ENCODE measurements at places on chromosomes 1 and 21.

GRCh38 chr1:61230523-61230922 is 148.2 kb downstream of the NFIA start:
- DNase-seq = no peak

DNA sequence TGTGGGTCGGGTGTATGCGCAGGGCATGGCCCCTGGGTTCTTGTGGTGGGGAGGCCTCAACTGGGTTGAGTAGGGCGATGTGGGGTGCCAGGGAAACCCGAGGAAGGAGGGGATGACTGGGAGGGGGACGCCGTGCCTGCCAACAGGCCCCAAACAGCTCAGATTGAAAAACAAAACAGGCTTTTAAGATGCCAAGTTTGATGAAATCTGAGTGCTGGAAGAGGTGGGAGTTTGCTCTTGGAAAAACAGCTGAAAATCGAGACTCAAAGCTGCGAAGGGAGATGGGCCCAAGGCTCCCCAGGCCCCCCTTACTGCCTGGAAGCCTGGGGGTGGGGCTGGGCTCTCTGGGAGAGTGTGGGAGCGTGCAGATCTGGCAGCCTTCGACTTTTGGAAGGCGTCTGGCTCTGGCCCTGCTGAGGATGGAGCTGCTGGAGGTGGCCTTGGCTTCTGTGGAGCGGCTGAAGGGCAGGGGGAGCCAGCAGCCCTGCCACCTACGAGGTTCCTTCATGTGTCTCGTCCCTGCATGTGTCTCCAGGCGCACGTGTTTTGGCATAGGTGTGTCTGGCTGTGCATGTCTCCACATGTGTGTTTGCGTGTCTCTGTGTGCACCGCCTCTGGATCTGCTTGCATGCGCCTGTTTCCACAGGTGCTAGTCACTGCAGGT is 33.3 kb downstream of the PTPRF start:
- DNase-seq = no peak

GRCh38 chr21:18148401-18148800 is 96.2 kb upstream of the CHODL start:
- no peak for DNase-seq

- DNase-seq = peak; percentile 56
These were observed 28.5 kb upstream of the SELENON start for GRCh38 chr1:25771221-25772114.

- DNase-seq = no peak
These were observed 253.8 kb upstream of the HOOK1 start for GRCh38 chr1:59560807-59561450.

DNA sequence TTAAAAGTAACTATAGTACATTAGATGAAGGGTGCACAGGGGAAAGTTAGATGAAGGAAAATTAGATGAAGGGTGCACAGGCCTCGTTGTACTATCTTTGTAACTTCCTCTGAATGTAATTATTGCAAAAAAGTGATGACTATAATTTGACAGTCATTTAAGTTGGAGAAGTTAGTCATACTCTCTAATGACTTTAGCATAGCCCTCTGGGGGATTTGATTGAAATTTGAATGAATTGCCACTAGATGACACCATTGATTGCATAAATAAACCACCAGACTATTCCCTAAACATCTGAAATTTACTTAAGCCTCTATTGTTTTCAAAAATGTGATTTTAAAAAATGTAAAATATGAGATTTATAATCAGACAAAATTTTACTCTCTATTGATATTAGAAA is 102.6 kb downstream of the TPR start:
- DNase-seq = no peak

- DNase-seq = no peak
These were observed 7.1 kb upstream of the ADAM30 start for GRCh38 chr1:119903443-119903835.

GRCh38 chr21:41170859-41171609 is 3.1 kb downstream of the BACE2 start:
- no peak for DNase-seq

DNA sequence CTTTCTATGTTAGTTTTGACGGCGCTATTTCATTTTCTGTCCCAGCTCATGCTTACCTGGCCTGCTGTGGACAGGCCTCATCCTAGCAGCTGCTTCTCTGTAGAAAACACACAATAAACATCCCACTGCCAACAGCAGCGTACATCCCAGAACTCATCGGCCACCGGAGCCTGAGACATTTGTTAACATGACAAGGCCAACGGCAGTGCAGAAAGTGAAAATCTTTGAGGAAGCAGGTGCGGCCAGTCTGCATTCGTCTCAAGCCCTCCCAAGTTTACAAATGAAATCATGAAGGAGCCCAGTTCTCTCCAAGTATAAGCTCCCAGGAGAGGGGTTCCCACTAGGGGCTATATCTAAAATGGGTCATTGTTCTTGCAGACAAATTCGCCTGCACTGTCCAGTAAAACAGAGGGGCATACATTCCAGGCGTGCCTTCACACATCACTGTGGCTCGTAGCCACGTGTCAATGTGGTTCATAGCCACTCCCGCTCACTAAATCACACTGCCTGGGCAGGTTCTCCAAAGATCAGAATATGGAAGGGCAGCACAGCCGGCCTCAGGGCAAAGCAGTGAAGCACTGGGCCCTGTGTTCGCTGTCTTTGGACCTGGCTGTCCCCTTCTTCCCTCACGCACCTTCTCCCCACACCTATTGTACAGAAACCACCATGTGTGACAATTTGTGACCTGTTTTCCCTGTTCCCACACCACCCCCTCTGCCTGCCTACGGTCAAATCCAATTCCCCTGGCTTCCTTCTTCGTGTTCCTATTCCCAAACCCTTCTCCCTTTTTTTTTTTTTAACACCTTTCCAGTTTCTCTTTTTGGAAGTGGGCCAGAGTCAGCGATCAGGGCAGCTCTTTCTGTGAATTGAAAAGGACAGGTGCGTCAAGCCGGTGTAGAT is 27.0 kb upstream of the ABCG1 start:
- DNase-seq = no peak

GRCh38 chr1:189606795-189607476 is 870.7 kb downstream of the BRINP3 start:
- DNase-seq = no peak

DNA sequence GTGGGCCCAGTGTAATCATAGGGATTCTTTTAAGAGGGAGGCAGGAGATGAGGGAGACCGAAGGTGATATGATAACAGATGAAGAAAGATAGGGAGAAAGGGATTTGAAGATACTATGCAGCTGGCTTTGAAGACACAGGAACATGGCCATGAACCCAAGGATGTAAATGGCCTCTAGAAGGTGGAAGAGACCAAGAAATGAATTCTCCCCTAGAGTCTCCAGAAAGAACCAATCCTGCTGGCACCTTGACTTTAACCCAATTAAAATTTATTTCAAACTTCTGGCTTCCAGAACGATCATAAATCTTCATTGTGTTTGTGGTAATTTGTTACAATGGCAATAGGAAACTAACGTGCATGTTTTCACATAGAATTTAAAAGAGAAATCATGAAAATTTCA is 95.0 kb upstream of the GORAB start:
- DNase-seq = no peak

DNA sequence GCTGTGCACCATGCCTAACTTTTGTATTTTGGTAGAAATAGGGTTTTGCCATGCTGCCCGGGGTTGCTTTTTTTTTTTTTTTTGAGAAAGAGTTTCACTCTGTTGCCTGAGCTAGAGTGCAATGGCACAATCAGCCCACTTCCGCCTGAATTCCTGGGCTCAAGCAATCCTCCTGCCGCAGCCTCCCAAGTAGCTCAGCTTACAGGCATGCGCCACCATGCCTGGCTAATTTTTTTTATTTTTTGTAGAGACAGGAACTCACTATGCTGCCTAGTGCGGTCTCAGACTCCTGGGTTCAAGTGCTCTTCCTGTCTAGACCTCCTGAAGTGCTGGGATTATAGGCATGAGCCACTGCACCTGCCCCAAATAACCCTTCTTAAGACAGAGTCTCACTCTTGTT is 153.5 kb downstream of the SLC45A1 start:
- no peak for DNase-seq

- DNase-seq = no peak
These were observed 395.4 kb downstream of the KIF26B start for GRCh38 chr1:245549996-245550719.

DNA sequence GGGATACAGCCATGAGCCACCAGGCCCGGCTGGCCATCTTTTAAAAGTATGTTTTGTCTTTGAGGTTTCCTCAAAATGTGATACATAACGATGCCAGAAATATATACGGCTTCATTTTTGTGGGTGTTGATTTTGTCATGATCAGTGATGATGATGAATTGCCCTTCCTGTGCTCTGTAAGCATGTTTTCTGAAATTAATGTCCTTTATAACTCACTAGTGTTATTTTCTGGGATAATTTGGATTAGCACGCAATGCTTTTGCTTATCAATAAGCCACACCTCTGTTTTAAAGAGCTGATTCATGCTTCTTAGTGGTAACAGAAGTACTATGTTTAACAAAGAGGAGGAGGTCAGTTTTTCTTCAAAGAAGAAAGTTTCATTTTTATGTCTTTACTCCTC is 25.6 kb downstream of the PHACTR4 start:
- no peak for DNase-seq

DNA sequence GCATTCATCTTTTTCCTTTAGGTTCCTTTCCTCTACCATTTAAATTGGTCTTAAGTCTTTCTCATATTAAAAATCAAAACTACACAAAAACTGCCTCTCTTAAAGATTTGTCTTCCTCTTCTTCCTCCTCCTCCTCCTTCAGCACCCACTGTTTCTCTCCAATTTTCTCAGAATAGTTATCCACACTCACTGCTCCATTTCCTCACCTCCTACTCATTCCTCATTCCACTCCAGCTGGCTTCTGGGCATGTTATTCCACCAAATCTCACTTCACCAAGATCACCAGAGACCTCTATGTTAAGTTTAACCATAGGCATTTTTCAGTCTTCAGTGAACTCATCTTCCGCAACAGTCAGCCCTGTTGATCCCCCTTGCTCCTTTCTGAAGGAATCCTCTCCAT is 173.7 kb downstream of the SLC35F3 start:
- DNase-seq = no peak

GRCh38 chr21:45598666-45599065 is 44.9 kb upstream of the PCBP3 start:
- no peak for DNase-seq

DNA sequence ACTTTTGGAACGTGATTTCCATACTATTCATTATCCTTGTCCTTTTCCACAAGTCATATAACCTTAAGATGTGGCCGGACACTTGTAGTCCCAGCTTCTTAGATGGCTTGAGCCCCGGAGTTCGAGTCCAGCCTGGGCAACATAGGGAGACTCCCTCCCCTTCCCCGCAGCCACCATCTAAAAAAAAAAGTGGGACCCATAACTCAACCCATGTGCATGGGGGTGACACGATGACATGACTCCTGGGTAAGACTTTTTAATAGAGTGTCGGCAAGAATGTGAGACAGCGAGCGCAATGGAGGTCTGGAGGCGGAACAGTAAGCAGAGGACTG is 25.7 kb downstream of the MIA3 start:
- no peak for DNase-seq

DNA sequence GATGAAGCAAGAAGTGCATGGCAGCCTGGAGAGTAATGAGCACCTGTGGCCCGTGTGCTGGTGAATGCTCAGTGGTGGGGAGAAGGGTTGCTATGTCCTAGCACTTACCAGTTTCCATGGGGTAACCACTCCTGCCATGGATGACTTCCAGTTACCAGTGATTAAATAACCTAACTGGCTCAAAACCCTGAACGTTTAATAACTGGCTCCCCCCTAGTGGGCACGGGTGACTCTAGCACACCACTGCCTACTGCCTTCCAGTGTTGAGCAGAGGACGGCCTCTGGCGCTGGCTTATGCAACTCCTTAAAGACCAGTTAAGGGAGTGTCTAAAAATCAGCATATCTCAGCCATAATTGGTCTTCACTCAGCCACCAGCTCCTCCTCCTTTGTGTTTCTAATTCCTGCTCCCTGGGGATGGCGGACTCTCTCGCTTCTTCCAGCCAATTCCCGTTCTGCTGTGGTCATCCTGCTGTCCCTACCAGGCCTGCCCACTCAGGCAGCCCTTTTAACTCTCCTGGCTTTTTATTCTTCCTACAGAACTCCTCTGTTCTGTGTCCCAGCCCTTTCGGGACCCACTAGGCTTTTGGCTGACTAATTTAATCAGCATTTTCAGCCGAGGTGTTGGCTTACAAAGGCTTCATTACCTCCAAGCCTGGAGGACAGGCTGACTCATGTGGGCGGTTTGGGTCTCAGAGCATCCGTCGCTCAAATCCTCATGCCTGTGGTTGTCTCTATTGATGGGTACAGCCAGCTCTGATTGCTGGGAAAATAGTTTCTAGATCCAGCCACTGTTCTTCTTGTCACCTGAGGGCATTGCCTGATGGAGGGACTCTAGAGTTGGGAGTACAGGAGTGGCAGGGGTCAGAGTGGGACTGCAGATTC is 332.4 kb downstream of the CAMTA1 start:
- no peak for DNase-seq

DNA sequence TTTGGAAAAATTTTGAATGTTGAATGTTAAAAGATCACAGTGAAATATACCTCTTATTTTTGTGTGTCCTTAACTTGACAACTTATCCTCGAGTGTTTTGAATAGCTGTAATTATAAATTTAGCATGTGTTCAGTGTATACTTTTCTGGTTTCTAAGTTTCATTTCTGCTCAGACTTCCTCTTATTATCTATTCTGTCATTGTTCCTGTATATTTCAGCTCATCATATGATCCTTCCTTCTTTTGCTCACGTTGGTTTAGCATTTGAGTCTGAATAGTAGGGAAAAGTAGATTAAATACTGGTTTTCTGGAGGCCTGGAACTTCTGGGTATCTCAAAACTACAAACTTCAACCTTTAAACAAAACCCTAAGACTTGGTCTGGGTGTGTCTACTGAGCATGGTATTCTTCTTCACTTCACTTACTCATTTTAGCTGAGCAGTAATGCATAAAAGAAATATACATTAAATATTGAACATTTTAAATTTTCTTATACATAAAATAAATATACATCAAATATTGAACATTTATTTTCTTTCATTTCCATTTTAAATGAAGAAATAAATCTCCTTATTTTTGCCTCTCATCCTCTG is 3.3 kb upstream of the ATP6V1G3 start:
- no peak for DNase-seq

GRCh38 chr21:42155045-42155855 is 63.7 kb upstream of the ABCG1 start:
- DNase-seq = no peak

DNA sequence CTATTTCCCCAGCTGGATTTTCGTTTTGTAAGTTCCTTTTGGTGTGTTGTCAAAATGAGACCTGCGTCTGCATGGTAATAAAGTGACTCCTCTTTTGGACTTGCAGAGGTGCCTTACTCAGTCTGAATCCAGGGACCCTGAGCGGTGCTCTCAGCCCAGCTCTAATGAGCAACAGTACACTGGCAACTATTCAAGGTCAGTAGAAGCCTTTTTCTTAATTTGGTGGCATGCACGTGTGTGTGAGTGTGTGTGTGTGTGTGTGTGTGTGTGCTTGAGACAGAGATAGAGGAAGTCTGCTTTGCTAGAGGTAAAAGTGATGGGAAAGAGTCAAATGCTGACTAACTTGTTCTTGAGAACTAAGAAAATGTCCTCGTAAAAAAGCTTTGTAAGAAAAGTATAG is 105.4 kb downstream of the CD247 start:
- no peak for DNase-seq

GRCh38 chr1:224736619-224737352 is 120.7 kb downstream of the CNIH3 start:
- no peak for DNase-seq

GRCh38 chr1:9326596-9326995 is 33.9 kb downstream of the SPSB1 start:
- DNase-seq = no peak
